ENCODE measurements at places on chromosomes 16 and 17. TPM values are rescaled to one million over a fixed set of nuclear protein-coding genes. Genes with fewer than 3 reads are reported as not detected.

FOXO3B gene
- polyA plus RNA-seq = 4.1 TPM

INCA1 gene
- polyA plus RNA-seq = 0.21 TPM

GRCh38 chr17:79633993-79634813 is 23.4 kb upstream of the RBFOX3 start:
- H3K36me3 ChIP-seq = no peaks in the 10 kb centered on the region
- no peak for DNase-seq
- no peak overlapping the region for H3K27ac ChIP-seq
- H3K4me1 ChIP-seq = no peaks in the 10 kb centered on the region
- H3K27me3 ChIP-seq = no peaks in the 10 kb centered on the region

- H3K27ac ChIP-seq = no peak overlapping the region
- H3K27me3 ChIP-seq = no peaks in the 10 kb centered on the region
- peaks cover 13% of the 10 kb centered on the region for H3K4me1 ChIP-seq
- no peak overlapping the region for H3K4me3 ChIP-seq
These were observed 18.1 kb upstream of the RHBDF2 start for GRCh38 chr17:76519048-76519966.
